ENCODE measurements at places on chromosomes 2 and 18.

DNA sequence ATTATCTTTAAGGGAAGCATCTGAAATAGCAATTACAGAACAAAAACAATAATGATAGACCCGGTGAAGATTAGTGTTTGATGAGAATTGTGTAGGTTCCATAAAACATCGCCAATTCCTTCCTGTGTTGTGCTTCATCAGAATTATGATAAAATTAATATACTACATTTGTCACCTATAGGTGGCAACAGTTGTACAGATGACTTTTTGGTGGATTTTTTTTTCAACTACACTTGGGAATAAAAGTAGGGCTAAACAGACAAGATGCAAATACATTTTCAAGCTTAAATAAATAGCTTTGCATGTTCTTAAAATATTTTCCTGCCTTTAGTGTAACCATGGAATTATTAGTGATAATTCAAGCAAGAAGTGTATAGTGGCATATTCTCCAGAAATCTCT, 7.0 kb upstream of the LYPD1 start:
- DNase-seq, result no peak

DNA sequence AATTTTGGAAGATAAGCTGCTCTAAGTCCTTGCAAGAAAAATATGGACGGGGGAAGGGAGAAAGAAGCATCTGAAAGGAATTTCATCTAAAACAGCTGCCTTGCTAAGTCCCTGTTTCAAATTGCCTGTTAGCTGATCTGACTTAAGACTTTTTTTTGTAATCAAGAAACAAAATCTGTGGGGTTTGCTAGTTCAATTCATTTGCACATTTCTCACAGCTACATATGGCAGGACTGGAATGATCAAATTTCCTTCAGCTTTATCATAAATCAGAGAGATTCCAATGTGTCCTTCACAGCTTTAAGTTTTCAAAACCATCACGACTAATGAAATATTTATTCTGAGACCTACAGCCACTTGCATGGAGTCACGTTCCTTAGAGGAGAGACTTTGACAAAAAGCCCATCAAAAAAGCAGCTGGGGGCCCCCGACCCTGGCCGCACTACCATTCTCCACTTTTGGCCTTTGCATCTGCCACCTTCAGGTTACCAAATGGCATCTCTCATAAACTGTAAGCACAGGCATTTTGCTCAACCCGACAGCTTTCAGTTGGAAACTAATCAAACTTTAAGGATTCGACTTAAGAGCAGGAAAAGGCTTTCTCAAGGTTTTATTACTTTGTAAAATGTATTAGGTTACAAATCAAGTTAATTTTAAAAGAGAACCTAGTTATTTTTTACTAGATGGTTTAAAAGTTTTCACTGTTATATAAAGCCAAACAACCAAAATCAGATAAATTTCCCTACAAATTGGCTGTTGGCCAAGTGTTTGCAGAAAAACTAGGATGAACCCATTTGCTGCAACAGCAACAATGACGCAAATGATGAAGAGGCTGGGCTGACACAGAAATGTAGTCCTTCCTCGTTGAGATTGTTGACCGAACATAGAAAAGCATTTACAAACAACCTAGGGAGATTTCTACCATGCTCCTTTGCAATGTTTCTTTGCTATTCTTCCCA, 100.4 kb upstream of the RND3 start:
- DNase-seq, result no peak

- DNase-seq, result no peak
Measured at GRCh38 chr2:161239326-161240109, 68.7 kb upstream of the PSMD14 start.

- DNase-seq, result no peak
Measured at GRCh38 chr2:205051417-205051816, 506.1 kb downstream of the PARD3B start.

- no peak for DNase-seq
Measured at GRCh38 chr2:241769819-241770184, 6.8 kb upstream of the GAL3ST2 start.

GRCh38 chr2:19902216-19902740, 495 bp upstream of the TTC32 start:
- peak; percentile 10 for DNase-seq

- DNase-seq, result no peak
Measured at GRCh38 chr2:168422584-168422983, 33.5 kb upstream of the CERS6 start.

GRCh38 chr2:57190007-57190406, 856.6 kb upstream of the VRK2 start:
- no peak for DNase-seq

GRCh38 chr2:40737180-40737579, 285.3 kb upstream of the SLC8A1 start:
- no peak for DNase-seq

DNA sequence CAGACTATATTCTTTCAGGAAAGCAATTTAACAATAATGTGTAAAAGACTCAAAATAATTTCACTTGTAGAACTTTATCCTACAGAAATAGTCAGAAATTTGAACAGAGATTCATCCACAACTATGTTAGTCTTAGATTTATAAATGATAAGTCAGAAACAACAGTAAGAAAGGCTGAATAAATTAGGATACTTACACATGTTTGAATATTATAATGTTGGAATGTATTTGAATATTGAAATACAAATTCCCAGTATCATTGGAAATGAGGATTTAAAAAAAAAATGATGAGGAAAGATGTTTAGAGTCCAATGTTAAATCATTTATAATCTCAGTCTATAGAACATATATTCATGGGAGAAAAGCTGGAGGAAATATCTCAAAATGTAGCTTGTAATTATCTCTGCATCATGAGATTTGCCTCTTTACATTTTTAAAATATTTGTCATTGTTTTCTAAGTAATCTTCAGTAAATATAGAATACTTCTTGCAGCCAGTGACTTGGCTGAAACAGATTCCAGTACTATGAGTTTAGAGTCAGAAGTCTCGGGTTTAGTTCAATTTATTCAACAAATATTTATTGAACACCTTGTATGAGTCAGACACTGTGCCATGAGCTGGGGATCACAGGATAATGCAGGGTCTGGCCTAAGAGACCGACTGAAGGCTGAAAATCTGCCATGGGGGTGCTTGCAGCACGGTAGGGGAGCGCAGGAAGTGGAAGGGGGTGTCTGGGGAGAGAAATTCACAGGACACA, 32.3 kb downstream of the CXCR4 start:
- no peak for DNase-seq

- no peak for DNase-seq
Measured at GRCh38 chr2:223328578-223328977, 273.6 kb downstream of the SCG2 start.

- no peak for DNase-seq
Measured at GRCh38 chr2:38720613-38721241, 30.4 kb downstream of the SRSF7 start.

DNA sequence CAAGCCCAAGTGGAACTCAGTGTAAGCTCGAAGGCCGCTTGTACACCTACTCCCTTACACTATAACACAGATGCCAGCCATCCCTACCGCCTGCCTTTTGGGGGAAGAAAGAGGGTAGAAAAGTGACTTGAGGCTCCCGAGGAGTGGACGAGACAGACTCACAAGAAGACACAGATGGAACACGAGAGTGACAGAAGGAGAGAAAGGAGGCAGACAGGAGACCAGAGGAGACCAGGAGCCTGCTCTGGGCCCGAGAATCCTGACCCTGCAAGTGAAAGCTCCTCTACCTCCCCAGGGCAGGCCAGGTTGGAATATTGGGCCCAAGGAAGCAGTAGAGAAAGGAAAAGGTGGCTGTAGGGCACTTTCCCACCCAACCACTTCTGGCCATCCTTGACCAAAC, 23.4 kb upstream of the TNS1 start:
- DNase-seq, result no peak

DNA sequence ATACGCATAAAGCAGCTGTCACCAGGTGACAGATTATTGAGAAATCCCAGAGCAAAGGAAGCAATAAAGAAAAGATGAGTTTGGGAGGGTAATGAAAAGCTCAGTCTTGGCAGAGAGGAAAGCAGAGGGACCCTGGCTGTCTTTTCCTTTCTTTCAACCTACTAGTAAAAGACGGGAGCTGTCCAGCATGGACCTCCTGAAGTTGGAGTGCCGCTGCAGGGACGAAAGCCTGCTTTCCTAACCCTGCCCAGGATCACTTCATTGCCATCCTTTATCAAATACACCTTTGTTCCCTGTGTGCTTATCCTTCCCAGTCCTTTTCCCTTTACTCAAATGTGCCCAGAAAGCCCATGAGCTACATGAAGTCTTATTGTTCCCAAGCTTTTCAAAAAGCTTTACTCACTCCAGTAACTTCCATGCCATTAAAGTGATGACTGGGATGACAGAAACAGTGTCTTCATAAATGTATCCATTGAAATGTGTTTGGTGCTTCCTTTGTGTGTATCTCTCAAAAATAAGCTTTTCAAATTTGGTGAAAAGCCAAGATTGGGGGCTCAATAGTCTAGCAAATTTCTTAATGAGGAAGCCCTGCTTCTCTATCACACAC, 3.7 kb upstream of the SPR start:
- no peak for DNase-seq

DNA sequence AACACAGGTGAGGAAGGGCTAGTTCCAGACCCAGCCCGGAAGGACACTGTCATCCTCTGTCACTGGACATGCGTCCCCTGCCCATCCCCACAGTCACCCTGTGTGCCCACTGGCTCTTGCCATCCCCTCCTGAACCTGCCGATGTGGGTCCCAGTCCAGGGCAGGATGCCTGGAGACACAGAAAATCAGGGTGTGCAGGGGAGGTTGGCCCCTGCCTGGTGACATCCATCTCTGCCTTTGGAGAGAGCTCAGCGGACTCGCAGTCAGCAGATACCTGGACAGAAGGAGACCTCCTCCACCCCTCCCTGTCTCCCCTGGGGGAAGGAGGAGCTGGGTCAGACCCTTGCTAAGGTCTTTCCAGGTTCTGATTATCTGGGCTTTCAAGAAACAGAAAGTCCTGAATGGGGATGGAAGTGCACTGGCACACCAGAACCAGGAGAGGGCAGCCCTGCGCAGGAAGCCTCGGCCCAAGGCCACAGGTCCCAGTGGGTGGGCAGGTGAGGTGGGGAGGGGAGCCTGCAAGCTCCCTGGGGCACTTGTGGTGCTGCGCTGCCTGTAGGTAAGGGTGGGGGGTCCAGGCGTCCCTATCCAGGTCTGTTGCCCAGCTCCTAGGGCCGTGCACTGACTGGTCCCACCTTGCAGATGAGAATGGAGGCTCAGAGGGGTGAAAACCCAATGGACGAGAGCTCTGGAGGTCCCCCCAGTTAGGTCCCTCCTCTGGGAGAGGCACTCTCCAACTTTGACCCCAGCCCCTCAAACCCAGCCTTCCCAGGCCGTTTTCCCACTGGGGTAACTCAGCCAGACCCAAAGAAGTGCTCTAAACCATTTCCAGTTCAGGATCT, 9.7 kb upstream of the OTOS start:
- no peak for DNase-seq

- DNase-seq, result no peak
Measured at GRCh38 chr2:109466674-109467575, 146.8 kb downstream of the SEPTIN10 start.

- DNase-seq, result no peak
Measured at GRCh38 chr2:37612382-37612781, 59.1 kb downstream of the CDC42EP3 start.

GRCh38 chr2:112314856-112315255, 39.5 kb downstream of the ZC3H6 start:
- no peak for DNase-seq

GRCh38 chr2:95326433-95327140, 29.4 kb downstream of the KCNIP3 start:
- DNase-seq, result no peak

DNA sequence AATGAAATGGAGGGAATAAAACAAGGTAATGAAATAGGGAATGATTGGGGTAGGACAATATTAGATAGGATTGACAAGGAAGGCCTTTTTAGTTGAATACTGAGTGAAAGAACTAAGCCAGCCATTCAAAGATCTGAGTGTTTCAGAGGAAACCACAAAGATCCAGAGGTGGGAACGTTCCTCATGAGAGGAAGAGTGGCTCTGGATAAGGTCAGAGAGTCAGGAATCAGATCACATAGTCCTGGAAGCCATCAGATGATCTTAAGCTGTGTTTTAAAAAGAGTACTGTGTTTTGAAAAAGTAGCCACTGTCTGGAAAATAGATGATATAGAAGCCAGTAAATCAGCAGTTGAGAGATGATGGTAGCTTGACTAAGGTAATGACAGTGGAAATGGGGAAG, 11.8 kb downstream of the TTLL4 start:
- DNase-seq, result no peak

GRCh38 chr18:66874812-66875474, 271.1 kb upstream of the CDH19 start:
- DNase-seq, result no peak

DNA sequence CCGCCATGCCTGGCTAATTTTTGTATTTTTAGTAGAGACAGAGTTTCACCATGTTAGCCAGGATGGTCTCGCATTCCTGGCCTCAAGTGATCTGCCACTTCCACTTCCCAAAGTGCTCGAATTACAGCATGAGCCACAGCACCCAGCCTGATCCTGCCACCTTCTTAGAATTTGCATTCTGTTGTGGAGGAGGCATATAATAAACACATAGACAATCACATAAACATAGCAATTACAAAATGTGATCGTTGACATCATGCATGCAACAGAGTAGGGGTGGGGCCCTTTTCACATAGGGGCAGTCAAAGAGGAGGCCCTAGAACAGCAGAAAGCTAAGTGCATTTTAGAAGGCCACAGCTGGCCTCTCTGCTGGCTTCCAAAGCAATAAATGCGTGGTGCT, 39.9 kb upstream of the TSPYL6 start:
- DNase-seq, result no peak

DNA sequence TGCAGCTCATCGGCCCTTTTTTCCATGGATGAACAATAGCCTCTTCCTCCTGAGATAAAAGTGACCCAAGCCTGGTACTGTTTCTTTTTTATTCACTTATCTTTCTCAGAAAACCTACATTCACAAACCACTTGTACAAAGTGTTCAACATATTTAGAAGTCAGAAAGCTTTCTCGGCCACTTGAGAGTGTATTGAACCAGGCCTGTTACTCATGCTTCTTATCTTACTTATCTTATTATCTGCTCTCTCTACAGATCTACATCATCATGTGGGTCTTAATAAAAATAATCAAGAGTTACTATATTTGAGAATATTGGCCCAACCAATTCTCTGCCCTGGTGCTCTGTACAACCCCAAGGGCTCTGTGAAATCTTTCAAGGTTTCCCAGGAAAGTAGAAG, 242.1 kb downstream of the MREG start:
- no peak for DNase-seq

- no peak for DNase-seq
Measured at GRCh38 chr18:79642626-79643025, 37.0 kb upstream of the CTDP1 start.

- no peak for DNase-seq
Measured at GRCh38 chr2:110931648-110932047, 189.1 kb upstream of the BCL2L11 start.

GRCh38 chr2:234793212-234793785, 158.5 kb upstream of the SH3BP4 start:
- no peak for DNase-seq
